ENCODE measurements at places on chromosomes 11 and 22. TPM values are rescaled to one million over a fixed set of nuclear protein-coding genes. Genes with fewer than 3 reads are reported as not detected.

SLC6A5 gene
- total RNA-seq, result not detected

SLC22A25 gene
- total RNA-seq, result not detected

APOBEC3G gene
- total RNA-seq, result 168 TPM

TRIM51 gene
- 8.5 TPM for total RNA-seq

MAP6 gene
- total RNA-seq, result not detected

OLFML1 gene
- not detected for total RNA-seq

SLC37A2 gene
- total RNA-seq, result 1.8 TPM

SCUBE1 gene
- 1.2 TPM for total RNA-seq

DNA sequence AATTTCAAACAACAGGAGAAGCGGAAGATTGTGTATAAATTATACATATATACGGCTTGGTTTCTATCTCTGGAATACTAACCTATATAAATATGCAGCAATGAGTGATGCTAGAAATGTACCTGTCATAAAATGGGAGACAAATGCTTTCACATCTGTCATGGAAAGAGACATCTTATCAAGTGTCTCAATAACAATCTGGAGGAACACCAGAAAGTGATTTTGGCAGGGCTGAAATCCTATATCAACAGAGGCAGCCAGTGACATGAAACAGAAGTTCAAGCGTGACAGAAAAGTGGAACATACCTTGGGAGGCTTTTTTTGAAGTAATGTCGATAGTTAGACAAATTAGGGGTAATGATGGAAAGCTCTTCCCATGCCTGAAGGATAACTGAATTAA is 834.6 kb downstream of the JRKL start:
- no peaks in the 10 kb centered on the region for H3K36me3 ChIP-seq
- no peaks in the 10 kb centered on the region for H3K4me1 ChIP-seq
- no peaks in the 10 kb centered on the region for H3K27me3 ChIP-seq
- no peak for DNase-seq

GRCh38 chr11:87942786-87943185 is 232.5 kb downstream of the RAB38 start:
- H3K4me1 ChIP-seq, result no peaks in the 10 kb centered on the region
- no peak overlapping the region for H3K4me3 ChIP-seq
- H3K27me3 ChIP-seq, result peaks cover 2% of the 10 kb centered on the region
- H3K27ac ChIP-seq, result no peak overlapping the region
- no peaks in the 10 kb centered on the region for H3K36me3 ChIP-seq
- no peak for DNase-seq

DNA sequence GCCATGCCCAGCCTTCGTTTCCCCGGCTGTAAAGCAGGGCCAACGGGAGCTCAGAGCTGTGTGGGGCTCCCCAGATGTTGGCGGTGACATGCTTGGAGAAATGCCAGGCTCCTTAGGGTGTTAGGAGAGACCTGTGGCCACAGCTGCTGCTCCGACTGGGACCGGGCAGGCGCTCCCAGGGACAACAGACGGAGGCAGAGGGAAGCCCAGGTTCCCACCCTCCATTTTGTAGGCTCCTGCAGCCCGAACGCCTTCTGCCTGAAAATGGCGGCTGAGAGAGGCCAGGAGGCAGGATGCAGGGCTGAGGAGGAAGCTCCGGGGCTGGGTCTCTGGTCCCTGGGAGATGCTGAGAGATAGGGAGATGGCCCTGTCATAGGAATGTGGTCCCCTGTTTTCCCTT is 10.0 kb downstream of the CD6 start:
- H3K27me3 ChIP-seq, result no peaks in the 10 kb centered on the region
- H3K4me1 ChIP-seq, result peaks cover 78% of the 10 kb centered on the region
- H3K27ac ChIP-seq, result no peak overlapping the region
- DNase-seq, result no peak
- H3K36me3 ChIP-seq, result peaks cover 2% of the 10 kb centered on the region

GRCh38 chr22:45838305-45838887 is 138.6 kb downstream of the WNT7B start:
- no peaks in the 10 kb centered on the region for H3K4me1 ChIP-seq
- H3K27ac ChIP-seq, result no peak overlapping the region
- no peak overlapping the region for H3K4me3 ChIP-seq

Measured in natural killer cell (primary cell).